Fibroblast of skin of right quadriceps (primary cell): ENCODE measurements at places on chromosomes 11 and 22.

DNA sequence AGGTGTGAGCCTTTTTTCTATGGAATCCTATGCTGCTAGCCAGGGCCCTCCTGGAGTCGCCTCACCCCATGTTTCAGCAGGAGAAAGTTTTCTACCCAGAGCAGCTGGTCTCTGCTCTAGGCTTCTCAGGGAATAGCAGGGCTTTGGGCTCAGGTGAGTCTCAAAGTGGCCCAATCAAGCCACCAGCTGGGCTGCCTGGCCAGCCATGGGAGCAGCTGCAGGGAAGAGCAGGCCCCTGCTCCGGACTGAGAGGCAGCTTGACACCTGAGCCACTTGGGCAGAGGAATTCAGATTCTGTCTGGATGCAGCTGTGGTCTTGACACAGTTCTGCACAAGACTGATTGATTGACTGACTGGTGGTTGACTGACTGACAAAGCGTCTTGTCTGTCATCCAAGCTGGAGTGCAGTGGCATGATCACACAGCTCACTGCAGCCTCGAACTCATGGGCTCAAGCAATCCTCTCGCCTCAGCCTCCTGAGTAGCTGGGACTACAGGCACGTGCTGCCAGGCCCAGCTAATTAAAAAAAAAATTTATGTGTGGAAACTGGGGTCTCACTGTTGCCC lies 57.5 kb upstream of the ARFGAP3 start:
- no peak for DNase-seq

GRCh38 chr11:120134931-120135228 lies 3.0 kb downstream of the TRIM29 start:
- DNase-seq, result no peak

DNA sequence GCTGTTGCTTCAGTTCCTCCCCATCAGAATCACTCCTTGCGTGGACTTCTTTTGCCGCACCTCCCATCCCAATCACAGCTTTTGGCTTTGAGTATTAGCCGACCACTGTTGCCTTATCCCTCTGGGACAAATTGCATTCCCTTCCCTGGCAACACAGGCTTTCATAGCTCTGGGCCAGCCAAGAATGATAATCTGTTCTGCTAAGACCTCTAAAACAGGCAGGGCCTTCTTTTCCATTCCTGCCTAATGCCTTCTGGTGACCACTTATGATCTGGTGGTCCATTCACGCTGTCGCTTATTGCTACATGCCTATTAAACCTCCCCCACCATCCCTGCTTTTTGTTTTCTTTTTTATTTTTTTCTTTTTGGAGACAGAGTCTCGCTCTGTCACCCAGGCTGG lies 9.6 kb downstream of the SEC14L2 start:
- DNase-seq, result no peak

DNA sequence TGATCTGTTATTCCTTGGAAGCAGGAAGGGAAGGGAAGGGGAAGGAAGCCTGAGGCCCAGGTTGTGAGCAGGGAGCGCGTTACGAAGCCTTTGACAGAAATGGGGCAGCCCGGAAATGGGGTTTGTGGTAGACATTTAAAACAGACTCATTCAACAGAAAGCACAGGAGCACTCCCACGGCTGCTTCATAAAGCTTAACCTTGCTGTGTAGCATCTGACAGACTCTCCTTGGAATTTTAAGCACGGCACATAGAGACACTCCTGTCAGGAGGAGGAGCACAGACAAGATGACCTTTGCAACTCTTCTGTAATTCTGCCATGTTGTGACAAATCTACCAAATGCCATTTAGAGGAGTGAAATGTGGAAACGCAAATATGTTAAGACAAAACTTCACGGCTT lies 131.6 kb downstream of the FBXO7 start:
- no peak for DNase-seq

DNA sequence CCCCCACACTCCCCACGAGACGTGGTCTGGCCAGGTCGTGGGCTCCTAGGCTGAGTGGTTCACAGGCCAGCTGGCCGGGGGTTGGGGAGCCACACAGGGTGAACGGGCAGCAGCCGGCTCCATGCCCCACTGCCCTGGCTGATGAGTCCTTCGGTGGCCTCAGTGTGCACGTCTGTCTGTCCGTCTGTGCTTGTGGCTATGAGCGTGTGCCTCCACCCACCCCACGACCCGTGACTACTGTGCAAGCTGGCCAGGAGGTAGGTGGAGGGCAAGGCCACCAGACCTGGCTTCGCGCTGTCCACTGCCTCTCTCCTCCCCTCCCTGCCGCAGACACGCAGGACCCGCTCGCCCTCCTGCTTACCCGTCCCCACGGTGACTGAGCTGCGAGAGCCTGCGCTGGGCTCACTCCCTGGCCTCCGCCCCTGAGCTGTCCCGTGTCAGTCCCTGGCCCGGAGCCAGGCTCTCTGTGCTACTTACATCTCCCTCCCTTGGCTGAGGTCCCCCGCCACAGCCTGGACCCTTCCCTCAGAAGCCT lies 14.1 kb downstream of the CSDC2 start:
- DNase-seq, result no peak
